ENCODE measurements at places on chromosomes 1 and 21.

DNA sequence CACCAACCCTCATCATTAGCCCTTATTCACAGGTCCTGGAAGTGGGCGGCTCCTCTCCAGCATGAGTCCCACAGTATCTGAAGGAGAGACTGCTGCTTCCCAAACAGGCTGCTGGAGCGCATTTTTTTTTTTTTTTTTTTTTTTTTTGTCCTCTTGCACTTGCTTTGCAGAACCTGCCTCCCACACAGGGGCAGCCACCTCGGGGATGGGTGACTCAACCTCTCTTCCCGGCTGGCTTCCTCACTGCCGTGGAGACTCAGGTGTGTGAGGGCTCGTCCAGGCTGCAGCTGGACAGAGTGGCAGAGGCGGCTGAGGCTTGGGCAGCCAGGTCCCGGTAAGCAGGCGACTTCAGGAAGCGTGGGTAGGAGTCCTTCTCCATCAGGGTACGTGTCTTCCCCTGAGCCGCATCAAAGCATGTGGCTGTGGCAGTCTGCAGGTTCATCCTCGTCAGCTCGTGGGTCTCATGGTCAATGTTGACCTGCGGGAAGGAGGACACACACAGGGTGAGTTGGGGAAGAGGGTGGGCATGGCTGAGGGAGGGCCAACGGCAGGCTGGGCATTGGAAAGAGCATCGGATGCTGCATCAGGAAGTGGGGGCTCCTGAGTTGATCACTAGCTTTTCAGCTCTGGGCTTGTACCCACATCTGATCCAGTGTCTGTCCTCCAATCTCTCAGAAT lies 4.0 kb downstream of the RGS16 start:
- DNase-seq, result no peak

DNA sequence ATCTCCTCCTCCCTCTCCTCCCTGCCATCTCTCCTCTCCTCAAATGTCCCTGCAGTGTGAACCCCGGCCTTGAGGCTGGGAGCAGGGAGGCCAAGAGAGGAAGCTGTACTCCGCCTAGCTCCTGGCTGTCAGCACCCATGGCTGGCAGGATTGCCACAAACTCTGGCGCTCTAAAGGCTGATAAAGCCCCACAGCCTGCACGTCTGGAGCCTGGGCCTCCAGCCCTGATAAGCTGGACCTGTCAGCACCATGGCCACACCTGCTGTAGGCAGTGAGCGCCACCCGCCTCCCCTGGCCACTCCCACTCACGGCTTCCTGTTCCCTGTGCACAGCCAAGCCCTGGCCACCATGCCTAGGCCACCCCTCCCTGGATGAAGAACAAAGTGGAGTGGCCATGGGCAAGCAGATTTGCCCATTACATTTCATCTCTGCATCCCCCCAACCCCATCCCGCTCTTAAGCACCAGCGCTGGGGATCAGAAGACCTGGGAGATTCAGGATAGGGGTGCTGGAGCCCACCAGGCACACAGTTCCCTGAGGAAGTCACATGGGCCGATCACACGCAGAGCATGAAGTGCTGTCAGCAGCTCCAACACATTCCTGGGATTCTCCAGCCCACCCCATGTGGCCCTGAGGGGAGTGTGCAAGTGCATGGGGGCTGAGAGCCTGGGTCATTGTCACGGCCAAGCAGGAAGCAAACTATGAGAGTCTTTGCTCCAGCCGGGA lies 24.2 kb upstream of the NPPB start:
- peak; percentile 80 for DNase-seq

GRCh38 chr1:229971141-229971540 lies 95.9 kb upstream of the GALNT2 start:
- DNase-seq, result no peak

DNA sequence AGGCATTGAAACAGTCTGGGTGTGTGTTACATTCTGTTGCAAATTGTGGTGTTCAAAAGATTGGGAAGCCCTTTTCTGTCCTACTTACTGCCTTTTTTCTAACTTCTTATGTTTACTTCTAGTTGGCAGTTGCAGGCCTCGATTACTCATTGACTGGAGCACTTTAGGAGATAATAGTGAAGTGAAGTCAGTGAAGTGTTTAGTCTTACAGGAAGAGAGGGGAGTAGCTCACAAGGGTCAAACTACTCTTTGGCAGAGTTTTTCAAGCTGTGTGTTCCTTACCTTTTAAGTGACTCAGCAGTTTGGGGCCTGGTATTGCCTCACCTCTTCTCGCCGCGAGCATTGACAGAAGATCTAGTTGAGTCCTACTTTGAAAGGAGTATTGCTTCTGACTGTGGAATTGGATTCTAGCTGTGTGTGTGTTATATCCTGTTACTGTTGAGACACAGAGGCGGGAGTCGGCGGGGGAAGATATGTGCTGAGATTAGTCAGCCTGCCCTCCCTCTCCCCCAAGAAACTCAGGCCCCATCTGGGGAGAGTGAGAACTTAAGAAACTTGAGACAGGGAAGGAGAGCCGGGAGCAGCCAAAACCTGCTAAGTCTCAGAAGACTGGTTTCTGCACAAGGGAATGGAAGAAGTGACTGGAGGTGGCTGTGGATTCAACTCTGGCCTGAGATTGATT lies 19.3 kb downstream of the AHCYL1 start:
- peak; percentile 58 for DNase-seq

DNA sequence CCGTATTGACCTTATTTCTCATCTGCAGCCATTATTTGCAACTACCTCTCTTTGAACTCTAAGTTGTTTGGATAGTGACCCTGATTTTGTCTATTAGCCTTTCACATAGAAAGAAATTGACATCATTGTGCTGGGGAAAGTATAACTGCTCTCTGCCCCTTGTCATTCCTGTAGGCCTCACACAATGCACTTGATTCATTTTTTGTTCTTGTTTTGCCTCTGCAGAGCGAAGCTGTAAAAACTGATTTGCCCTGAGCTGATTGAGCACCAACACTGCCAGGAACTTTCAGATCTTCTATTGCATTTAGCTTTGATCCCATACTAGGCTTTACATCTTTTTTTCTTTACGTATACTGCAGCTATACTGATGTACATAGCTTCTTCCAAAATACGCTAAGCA lies 167.2 kb upstream of the PTBP2 start:
- DNase-seq, result no peak
